Retinal pigment epithelial cell (primary cell): ENCODE measurements at places on chromosomes 11 and 22.

GRCh38 chr11:61800331-61801281, 7.9 kb downstream of the FEN1 start:
- no peak for DNase-seq

GRCh38 chr22:50714150-50714549, 23.9 kb upstream of the ACR start:
- DNase-seq, result no peak

DNA sequence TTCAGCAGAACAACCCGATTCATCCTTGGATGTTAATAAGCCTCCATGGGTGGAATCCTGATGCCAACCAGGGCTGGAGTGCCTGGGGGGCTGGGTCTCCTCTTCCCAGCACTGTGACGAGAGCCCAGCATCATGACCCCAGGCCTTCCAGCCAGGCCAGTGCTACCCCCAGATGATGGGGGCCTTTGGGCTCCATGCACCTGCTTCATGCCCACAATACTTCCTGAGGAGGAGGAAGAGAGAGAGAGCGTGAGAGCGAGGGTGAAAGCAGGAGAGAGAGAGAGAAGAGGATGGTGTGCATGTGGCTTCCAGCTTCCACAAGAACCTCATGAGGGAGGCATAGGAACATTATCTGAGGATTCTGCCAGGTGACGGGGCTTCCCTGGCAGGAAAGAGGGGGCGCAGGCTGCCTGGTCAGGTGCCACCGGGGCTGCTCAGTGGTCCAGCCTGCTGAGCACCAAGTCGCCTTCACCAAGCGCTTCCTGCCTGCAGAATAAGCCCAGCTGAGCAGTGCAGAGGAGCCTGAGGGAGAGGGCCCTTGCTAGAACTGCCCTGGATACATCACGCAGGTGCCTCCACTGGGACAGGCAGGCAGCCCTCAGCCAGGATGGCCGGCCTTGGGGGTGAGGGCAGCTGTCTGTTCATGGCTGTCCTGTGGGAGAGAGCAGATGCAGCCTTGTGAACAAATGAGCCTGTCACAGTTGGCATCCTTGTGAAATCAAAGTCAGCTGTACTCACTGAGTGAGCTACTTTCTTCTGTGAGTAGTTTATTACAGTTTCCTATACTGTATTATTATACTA, 243.3 kb upstream of the B3GAT1 start:
- DNase-seq, result no peak

DNA sequence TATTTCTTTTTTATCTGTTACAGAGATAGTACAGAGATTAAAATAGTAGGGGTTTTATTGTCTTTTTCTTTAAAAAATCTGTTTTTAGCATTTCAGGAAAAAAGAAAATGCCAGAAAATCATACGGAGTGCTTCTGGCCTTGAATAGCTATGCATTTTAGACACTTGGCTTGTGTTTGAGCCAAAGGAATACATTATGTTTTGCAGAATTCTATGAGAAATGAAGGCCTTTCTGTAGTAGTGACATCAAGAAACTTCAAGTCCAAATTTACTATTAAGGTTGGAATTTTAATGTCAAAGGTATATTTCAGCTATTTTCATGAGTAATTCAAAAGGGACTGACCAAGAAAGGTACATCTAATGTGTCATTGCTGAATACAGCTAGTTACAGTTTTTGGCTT, 56.3 kb upstream of the DDI1 start:
- DNase-seq, result no peak

DNA sequence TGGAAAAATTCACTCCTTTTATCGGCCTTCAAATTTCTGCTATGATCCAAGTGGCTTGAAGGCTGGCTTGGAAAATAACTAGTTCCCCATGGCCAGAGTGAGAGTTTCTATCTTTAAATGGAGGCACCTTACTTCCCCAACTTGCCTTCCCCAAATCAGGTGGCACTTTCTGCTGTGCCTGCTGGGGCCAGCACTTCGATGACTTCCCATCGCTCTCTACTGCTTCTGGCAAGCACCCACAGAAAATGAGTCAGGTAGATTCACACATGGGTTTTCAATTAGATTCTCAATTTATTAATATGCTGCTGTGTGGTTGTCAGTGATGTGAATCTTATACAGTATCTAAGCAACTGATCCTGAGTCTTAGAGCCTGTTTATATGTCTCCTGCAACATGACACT, 398.8 kb upstream of the RAG2 start:
- DNase-seq, result no peak

- no peak for DNase-seq
Measured at GRCh38 chr11:96172604-96173003, 170.4 kb downstream of the MAML2 start.

- no peak for DNase-seq
Measured at GRCh38 chr11:61529537-61530225, 21.1 kb downstream of the LRRC10B start.

- no peak for DNase-seq
Measured at GRCh38 chr11:111370902-111371578, 8.0 kb downstream of the POU2AF1 start.

- DNase-seq, result peak; percentile 51
Measured at GRCh38 chr22:22342697-22343580, 98.4 kb downstream of the VPREB1 start.

DNA sequence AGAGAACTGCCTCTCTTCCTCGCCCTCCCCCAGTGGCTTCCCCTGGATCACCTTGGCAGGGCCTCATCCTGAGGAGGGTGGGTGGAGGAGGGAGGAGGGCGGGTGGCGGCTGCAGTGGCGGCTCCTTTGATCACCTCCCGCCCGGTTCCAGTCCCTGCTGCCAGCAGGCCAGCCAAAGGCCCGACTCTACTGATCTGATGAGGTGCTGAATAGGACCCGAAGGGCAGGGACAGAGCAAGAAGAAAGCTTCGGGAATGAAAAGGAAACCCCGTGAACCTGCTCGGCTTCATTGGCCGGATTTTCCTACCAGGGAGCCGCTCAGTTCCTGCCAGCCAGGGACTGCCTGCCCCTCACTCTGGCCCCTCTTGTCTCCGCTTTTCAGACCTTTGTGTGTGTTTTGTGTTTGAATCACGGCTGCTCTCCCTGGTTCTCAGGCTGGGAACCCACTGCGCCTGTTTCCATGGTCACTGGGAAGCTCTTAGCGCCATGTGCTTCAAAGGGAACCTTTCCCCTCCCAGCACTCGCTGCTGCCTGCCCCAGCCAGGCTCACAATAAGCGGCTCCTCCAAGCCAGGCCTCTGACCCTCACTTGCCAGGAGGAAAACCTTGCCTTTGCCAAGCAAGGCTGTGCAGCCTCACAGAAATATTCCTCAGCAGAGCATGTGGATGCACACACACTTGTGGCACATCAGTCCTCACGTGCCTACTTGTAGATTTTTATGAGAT, 56.8 kb downstream of the C22orf31 start:
- peak; percentile 36 for DNase-seq

DNA sequence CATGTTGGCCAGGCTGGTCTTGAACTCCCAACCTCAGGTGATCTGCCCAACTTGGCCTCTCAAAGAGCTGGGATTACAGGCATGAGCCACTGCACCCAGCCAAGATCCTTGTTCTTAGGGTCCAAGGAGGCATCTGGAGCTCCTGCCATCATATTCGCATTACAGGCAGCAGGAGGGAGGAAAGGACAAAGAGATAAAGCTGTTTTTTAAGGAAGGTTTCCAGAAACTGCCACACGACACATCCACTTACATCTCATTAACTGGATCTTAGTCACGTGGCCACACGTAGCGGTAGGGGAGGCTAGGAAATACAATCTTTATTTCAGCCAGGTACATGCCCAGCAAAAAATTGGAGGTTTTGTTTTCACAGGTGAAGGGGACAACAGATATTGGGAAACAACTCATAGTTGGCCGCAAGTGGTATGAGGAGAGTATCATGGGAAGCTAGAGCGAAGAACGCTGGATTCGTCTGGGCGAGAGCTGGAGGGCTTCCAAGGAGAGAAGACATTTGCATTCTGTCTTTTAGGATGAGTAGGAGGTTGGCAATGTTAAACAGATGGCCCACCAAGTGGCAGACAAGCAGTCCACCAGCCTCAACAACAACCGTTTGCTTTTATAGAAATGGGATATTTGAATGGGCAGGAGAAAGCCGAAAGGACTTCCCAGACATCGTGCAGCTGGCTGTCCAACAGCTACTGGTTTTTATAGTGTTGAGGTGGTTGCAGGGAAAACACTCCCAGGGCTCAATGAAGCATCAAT, 39.2 kb upstream of the DMC1 start:
- DNase-seq, result no peak

DNA sequence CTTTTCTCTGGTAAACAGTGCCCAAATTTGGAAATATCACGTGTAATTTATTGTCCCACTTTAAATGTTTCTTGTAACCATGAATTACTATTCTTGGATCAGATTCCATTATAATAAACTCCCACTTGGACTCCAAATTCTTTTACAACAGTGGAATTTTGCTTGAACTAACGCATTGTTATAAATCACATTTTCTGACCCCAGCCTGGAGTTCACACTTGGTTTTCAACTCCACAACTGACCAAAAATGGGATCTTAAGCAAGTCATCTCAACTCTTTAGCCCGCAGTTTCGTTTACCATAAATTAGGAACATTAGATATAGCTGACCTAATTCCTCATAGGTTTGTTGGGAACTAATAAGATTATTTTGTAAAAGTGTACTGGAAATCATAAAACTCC, 336.8 kb upstream of the NCAM1 start:
- no peak for DNase-seq

- no peak for DNase-seq
Measured at GRCh38 chr11:75160220-75160757, 9.4 kb downstream of the SLCO2B1 start.

DNA sequence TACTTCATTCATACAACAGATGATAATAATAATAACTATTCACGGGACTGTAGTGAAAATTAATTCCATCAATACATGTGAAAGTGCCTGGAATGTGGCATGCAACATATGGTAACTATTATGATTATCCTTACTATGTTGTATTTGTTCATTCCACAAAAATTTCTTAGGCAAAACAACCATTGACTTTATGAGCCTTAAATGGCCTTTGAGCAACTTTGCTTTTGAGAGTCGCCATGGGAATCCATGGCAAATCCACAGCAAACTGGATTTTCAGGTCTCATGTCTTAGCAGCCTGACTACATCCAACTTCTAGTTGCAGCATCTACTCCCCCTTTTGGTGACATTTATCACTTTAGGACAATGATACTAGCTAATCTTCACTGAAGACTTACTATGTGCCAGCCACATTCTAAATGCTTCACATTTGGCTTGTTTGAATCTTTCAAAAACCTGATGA, 56.8 kb downstream of the SLC1A2 start:
- no peak for DNase-seq

GRCh38 chr11:3368199-3368598, 10.7 kb downstream of the ZNF195 start:
- DNase-seq, result no peak

GRCh38 chr11:1988667-1989317, 8.8 kb downstream of the H19 start:
- no peak for DNase-seq

DNA sequence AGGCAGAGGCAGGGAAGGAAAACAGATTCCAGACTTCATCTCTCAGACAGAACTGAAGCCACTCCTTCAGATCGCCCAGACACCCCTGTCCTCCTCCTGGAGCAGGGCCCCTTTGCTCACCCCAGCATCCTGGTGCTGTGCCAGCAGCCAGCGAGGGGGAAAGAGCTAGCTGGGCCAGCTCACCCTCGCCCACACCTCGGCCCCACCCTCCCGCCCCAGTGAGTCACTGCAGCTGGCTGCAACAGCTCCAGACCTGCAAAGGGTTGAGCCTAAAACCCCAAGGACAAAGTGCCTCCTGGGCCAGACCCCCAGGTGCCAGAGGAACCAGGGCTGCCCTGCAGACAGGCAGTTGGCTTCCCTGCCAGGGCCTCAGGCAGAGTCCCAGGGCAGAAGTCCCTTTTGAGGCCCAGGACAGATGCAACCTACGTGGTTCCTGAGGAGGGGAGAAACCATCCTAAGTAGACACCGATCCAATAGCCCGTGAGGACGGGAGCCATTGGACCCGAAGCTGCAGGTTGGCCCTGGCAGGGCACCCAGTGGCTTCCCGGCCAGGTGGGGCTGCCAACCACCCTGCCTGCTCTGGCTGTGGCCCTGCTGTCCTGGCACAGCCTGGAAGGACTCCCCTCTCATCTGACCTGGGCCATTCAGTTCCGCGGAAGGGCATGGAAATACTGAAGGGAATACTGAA, 7.2 kb downstream of the AHNAK start:
- peak; percentile 70 for DNase-seq

DNA sequence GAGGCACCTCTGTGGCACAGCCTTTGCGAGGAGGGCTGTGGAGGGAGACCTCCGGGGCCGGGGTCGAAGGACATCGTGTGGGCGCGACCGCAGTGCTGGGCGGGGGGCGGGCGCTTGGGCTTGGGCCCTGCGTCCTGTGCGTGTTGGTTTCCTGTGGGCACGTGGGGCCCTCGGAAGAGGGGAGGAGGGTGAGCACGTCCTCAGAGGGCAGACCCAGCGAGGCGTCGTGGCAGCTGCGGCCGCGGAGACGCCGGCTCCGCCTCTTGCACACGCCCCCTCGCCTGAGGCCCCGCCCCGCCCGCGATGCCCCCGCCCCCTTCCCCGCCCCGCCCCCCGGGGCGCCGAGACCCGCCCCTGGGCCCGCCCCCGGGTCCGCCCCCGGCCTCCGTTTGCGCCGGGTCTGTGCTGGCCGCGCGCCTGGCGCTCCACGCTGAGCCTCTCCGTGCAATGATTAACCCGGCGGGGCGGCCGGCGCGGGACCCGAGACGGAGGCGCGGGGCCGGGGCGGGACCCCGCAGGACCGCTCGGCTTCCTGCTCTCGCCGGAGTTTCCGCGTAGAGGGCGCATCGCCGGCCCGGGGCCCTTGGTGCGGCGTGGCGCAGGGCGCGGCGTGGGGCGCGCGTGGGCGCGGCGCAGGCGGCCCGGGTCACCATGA, at the start of gene PRR5:
TSS of gene PRR5 (plus strand) at position 381 of the 655 bp plus-strand sequence. CDS start at position 652, 271 bp downstream.
- no peak for DNase-seq

DNA sequence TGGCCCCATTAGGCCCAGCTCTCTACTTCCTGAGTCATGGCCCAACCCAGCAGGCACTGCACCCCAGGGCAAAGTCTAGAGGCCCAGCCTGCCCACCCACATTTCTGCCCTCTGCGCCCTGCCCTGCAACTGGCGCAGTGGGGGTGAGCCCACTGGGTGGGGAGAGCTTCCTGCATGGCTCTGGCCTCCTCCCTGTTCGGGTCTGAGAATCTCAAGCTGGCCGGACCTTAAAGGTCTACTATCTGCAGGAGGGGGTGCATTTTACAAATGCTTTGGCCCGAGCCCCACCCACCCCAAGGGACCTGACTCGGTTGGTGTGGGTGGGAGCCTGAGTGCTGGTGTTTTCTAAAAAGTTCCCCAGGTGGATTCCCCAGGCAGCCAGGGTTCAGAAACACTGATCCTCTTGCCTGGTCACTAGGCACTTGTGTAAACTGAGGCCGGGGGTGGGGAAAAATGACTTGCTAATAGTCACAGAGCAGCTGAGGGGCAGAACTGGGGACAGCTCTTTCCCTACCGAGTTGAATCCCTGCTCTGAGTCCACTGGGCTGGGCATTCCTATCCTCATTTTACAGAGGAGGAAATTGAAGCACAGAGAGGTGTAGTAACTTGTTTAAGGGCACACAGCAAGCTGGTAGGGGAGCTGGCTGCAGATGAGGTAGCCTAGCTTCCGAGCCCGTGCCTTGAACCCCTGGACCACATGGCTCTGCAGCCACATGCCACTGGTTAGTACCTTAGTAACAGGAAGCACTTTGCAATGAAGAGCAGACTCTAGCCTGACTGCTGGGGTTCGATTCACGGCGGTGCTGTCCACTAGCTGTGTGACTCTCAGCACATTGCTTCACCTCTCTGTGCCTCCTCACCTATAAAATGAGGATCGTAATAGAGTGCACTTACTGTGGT, 36.3 kb downstream of the CD82 start:
- no peak for DNase-seq

GRCh38 chr11:114401311-114401710, 845 bp downstream of the RBM7 start:
- no peak for DNase-seq

GRCh38 chr11:78432058-78432515, 14.5 kb upstream of the GAB2 start:
- no peak for DNase-seq
